ENCODE measurements at places on chromosomes 16 and 17. TPM values are rescaled to one million over a fixed set of nuclear protein-coding genes. Genes with fewer than 3 reads are reported as not detected.

Gene KRT9
- not detected for polyA plus RNA-seq

Gene CPNE7
- 0.30 TPM for polyA plus RNA-seq

Gene PYDC1
- polyA plus RNA-seq = not detected

Gene SSTR5
- polyA plus RNA-seq = not detected

Gene SCN4A
- polyA plus RNA-seq = 0.36 TPM

Gene ACSM5
- 0.80 TPM for polyA plus RNA-seq

Gene PYCARD
- polyA plus RNA-seq = 14.0 TPM

Gene TEX14
- polyA plus RNA-seq = 1.5 TPM

Gene KRTAP4-6
- polyA plus RNA-seq = not detected

Gene HOXB8
- 0.60 TPM for polyA plus RNA-seq

Gene POLR2C
- 77.5 TPM for polyA plus RNA-seq

Gene ECI1
- polyA plus RNA-seq = 37.2 TPM

Gene CARD14
- 2.4 TPM for polyA plus RNA-seq

Gene CES5A
- not detected for polyA plus RNA-seq

Gene CYGB
- 30.4 TPM for polyA plus RNA-seq

Gene KRTAP9-4
- not detected for polyA plus RNA-seq

Gene ASPHD1
- 0.94 TPM for polyA plus RNA-seq

Gene TEX19
- not detected for polyA plus RNA-seq

Gene NOG
- 1.2 TPM for polyA plus RNA-seq

Gene FOXC2
- polyA plus RNA-seq = 0.90 TPM

Gene HEATR3
- 22.7 TPM for polyA plus RNA-seq

Gene CLDN6
- polyA plus RNA-seq = 86.3 TPM

Gene LAT
- polyA plus RNA-seq = 6.0 TPM

Gene TBC1D26
- polyA plus RNA-seq = 0.94 TPM

Gene GPRC5B
- polyA plus RNA-seq = 37.7 TPM

Gene NACA2
- 2.9 TPM for polyA plus RNA-seq

Gene WBP2
- polyA plus RNA-seq = 77.3 TPM

Gene TNRC6A
- 72.9 TPM for polyA plus RNA-seq

Gene SLC52A1
- polyA plus RNA-seq = 0.27 TPM

Gene C16orf96
- 0.27 TPM for polyA plus RNA-seq

Gene ARHGAP27
- polyA plus RNA-seq = 22.3 TPM

Gene BAIAP3
- 4.2 TPM for polyA plus RNA-seq

Gene ABAT
- 41.4 TPM for polyA plus RNA-seq

Measured in right lung (tissue), 10 donors.